ENCODE measurements at places on chromosomes 12 and 14.

DNA sequence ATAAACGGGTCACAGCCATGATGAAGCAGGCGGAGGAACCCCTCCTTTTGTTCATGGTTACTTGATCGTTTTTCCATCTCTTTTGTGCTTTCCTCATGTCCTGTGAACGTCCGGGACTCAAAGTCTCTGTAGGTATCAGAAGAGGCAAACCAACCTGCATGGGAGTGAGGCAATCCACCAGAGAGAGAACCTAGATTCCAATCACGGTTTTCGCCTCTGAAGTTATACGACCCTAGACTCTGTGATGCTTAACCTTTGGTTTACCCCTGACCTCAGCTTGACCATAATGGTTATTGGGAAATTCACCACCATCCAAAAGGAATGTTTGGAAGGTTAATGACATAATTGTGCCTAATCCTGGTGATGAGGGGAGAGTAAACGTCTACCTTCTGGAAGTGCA, 186.8 kb upstream of the PRICKLE1 start:
- DNase-seq: no peak

- DNase-seq: no peak
Observed at GRCh38 chr12:41697161-41697560, 447.5 kb downstream of the GXYLT1 start.

- DNase-seq: no peak
Observed at GRCh38 chr14:101464310-101464983, 96.8 kb upstream of the DIO3 start.

DNA sequence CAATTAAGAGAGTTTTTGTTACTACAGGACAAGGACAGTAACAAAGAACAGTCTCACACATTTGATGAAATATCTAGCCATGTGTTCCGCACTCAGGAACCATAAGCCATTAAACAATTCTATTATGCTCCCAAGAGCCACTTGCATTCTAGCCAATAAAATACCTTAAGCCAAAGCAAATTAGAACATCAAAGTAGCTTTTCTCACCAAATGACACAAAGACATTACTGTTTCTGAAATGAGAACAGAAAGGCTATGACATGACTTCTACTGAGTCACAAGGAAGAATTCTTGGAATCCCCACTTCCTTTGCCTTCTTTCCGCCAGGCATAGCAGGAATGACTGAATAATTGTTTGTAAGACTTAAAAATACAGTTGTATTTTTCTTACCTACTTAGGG, 445.8 kb downstream of the ATP23 start:
- DNase-seq: no peak

- no peak for DNase-seq
Observed at GRCh38 chr12:105223352-105223845, 12.6 kb downstream of the APPL2 start.

- no peak for DNase-seq
Observed at GRCh38 chr12:79451365-79451764, 239.4 kb downstream of the PAWR start.

GRCh38 chr12:45468751-45469615, 253.1 kb downstream of the ANO6 start:
- DNase-seq: no peak

GRCh38 chr14:74135426-74135825, 50.7 kb downstream of the LIN52 start:
- no peak for DNase-seq

DNA sequence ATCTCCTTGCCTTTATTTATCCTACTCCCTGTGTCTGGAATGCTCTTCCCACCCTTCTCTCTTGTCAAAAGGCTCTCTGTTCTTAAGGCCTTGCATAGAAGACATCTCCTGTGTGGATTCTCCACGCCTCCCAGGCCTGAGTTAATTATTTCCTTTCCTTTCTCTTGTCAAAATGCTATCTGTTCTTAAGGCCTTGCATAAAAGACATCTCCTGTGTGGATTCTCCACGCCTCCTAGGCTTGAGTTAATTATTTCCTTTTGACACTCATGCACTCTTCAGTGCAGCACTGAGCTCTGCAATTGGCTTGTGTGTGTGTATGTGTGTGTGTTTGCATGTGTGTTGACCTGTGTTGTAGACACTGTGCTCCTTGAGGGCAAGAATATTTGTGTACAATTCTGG, 52.1 kb upstream of the DCD start:
- DNase-seq: no peak

- no peak for DNase-seq
Observed at GRCh38 chr12:13082861-13083260, 20.6 kb downstream of the GSG1 start.
